Activated CD4-positive, alpha-beta T cell treated with anti-CD3 and anti-CD28 coated beads, Interleukin-2, amount 50 U/mL, for 16 hours (primary cell): ENCODE measurements at places on chromosomes 4 and X.

DNA sequence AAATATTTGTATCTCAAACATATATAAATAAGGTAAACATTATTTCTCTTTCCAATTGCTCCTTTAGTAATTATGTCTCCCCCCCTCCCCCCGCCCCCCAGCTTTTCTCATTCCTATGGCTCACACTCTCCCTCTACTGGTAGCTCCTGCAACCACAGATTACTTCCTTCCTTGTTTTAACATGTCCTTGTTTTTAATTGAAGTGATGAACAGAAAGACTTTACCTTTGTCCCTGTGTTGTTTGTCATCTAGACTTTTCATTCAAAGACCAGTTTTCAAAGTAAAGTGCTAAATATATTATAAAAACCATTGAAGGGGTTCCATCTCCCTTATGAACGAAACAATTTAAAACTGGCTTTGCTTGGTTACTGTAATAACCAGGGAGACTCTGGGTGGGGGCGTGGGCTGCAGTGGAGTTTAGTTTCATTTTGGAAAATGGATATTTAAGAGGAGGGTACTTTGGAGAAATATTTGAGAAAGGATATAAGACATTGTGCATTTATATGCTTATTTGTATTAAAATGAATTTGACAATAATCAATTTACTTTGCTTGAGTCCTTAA lies 352.9 kb downstream of the RAPGEF2 start:
- peak; percentile 18 for DNase-seq

DNA sequence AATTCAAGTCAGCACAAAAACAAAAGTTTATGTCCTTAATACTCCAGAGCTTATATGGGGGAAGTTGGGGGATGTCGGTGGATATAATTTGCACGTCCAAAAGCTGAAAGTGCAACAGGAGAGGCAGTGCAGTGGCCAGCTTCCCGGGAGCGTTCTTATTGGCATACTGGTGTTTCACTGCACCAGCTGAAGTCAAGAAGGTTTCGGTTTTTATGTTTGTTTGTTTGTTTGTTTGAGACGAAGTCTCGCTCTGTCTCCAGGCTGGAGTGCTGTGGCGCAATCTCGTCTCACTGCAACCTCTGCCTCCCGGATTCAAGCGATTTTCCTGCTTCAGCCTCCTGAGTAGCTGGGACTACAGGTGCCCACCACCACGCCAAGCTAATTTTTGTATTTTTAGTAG lies 28.6 kb upstream of the TLR3 start:
- no peak for DNase-seq

- no peak for DNase-seq
These were observed 29.6 kb downstream of the PHOX2B start for GRCh38 chr4:41718907-41719306.

- peak; percentile 52 for DNase-seq
These were observed 141.1 kb downstream of the MAML3 start for GRCh38 chr4:140012688-140013486.

- no peak for DNase-seq
These were observed 282.4 kb downstream of the C4orf33 start for GRCh38 chr4:129378364-129378763.

- DNase-seq, result no peak
These were observed 1211.9 kb downstream of the PCDH18 start for GRCh38 chr4:136320465-136320813.

DNA sequence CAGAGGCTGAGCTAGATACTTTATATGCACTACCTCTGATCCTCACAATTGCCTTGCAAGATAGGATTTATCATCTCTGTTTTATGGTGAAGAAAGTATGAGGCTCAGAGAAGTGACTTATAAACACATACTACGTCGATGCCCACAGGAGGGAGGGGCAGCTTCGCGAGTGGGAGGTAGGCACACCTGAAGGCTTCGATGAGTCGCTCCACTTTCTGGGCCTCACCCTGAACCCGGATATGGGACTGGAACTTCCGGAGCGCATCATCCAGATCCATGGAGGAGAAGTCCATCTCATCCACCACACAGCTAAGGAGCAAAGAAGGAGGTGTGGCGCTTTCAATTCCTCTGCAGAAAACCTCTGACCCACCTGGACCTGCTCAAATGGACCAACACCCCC lies 22.9 kb upstream of the KDM5C start:
- no peak for DNase-seq

DNA sequence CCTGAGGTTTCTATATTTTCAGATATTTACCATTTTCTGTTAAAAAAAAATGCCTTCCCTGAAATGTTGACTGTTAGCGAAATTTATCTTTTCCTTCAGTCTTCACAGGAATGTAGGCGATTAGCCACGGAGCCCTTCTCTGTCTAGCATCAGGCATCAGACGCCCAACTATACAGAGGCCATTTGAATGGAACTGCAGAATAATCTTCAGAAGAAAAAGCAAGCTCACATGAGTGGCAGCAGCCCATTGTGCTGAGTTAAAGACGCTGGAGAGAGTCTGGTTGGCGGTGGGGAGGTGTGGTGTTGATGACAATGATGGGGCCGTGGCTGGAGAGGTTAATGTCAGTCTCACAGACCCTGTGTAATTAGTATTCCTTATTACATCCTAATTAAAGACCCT lies 196.8 kb upstream of the LEF1 start:
- DNase-seq, result no peak

DNA sequence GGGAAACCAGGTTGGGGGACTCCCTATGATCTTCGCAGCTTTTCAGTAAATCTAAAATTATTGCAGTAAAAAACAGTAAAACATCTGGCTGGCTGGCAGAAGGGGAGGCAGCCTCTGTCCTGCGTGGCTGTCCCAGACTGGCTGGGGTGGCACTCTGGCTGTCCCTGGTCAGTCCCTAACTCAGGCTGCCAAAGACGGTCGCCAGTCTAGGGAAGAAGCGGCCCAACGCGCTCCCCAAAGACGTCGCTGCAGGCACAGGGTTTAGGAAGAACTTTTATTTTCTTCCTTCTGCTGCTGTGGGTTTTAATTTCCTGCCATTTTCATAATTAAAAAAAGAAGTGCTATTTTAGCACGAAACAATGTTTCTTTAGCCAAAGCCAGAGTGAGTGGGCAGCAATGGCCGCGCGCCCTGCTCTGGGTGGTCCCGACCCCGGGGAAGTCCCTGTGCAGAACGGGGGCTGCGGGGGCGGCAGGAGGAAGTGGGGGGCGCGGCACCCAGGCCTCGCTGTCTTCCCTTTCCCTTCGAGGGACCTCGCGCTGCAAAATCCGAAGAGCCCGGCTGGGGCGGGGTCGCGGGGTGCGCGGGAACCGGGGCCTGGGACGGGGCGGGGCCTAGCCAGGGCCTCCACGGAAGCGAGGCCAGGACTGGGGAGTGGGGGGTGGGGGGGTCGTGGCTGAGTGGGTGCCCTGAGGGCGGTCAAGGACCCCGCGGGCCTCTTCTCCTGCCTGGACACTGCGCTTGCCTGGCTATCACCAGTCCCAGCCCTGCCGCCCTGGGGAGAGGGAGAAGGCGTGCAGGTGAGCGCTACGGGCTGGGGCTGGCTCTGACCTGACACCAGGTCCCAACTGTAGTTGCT lies 6.3 kb upstream of the LETM1 start:
- DNase-seq, result no peak

DNA sequence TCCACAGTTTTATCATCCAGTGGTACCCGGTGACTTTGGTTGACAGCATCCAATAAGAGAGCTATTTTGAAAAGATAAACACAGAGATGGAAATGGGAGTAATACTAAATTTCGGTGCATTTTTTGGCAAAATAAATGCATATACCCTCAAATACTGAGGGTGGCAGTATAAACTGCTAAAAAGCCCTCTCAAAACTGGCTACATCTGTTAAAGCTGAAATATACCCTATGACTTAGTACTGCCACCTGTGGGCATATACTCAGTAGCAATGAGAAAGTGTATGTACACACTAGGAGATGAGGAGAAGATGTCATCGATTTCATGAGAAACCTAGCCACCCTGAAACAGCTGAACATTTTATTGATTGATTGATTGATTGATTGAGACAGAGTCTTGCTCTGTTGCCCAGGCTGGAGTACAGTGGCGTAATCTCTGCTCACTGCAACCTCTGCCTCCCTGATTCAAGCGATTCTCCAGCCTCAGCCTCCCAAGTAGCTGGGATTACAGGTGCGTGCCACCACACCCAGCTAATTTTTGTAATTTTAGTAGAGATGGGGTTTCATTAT lies 12.2 kb upstream of the TMEM128 start:
- peak; percentile 53 for DNase-seq

DNA sequence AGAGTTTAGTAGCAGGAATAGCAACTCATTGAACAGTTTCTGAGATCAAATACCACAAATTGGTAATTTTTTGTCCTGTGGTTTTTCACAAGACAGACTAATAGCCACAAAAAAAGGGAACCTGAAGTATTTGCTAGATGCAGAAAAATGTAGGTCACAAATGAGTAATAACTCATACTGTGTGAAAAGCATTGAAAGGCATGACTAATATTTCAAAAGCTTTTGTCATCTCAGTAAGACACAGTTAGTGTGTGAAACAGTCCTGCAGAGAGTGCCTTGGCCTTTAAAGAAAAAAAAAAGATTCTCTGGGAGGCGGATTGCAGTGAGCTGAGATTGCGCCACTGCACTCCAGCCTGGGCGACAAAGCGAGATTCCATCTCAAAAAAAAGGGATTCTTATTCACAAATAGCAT lies 31.4 kb upstream of the SLC25A31 start:
- DNase-seq, result peak; percentile 49

DNA sequence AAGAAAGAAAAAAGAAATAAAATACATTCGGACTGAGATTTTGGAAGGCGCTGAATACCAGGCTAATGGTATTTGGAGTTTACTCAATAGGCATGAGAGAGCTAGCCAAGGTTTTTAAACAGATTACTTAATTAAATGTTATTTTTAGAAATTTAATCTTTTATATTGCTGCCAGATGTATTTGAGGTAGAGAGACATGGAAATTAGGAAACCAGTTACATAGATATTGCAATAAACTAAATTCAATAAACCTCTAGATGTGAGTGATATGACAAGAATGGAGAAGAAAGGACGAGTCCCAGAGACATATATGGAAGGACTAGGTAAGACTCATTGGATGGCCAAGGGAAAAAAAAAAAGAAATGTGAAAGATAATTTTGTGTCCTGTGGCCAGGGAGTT lies 38.5 kb upstream of the IL13RA1 start:
- no peak for DNase-seq

- no peak for DNase-seq
These were observed 15.0 kb upstream of the GSPT2 start for GRCh38 chrX:51728202-51728601.

DNA sequence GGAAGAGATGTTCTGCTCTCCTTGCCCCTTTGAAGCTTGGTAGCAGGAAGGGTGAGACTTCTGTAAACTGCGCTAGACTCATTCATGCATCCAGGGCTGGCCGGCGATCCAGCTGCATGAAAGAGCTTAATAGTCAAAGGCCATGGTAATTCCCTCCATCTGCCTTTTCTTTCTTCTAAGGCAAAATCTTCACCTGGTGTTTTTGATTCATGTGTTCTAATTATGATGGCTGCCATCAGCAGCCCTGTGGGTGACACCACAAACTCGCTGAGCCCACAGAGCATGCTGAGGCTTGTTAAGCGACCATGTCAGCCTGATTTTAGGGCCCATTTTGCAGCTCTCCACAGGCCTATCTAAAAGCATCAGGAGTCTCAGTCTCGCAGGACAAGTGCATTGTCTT lies 450.1 kb upstream of the TENM3 start:
- DNase-seq, result no peak

- DNase-seq, result no peak
These were observed 318.6 kb downstream of the OPHN1 start for GRCh38 chrX:68114573-68115129.

GRCh38 chrX:103376979-103377324 lies 614 bp downstream of the BEX3 start:
- DNase-seq, result no peak

GRCh38 chrX:44400588-44400987 lies 57.1 kb upstream of the EFHC2 start:
- no peak for DNase-seq

GRCh38 chr4:11525085-11525484 lies 96.4 kb upstream of the HS3ST1 start:
- no peak for DNase-seq

DNA sequence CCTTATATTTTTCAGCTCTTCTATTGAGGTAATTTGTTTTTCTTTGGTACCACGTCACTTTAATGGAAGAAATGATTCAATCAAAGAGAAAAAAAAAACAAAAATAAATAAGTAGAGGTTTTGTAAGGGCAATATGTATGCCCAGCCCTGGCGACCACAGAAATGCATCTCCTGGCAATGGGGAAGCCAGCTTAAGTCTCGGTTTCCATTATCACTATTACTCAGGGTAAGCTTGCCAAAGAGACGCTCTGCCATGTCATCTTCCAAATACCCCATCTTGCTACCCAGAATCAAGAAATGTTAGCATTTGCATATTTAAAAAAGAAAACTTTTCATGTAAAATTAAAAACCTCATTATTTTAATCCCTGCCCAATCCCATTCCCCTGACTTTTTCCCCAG lies 68.8 kb downstream of the FAM47C start:
- DNase-seq, result no peak

GRCh38 chr4:36485885-36486284 lies 204.5 kb downstream of the DTHD1 start:
- DNase-seq, result no peak

GRCh38 chr4:93063325-93063724 lies 759.6 kb downstream of the GRID2 start:
- no peak for DNase-seq

GRCh38 chr4:181766061-181766548 lies 477.1 kb upstream of the TENM3 start:
- DNase-seq, result no peak

- DNase-seq, result no peak
These were observed 58.3 kb upstream of the PRKX start for GRCh38 chrX:3771766-3772165.

- DNase-seq, result no peak
These were observed 179.1 kb downstream of the GC start for GRCh38 chr4:71604785-71605184.

DNA sequence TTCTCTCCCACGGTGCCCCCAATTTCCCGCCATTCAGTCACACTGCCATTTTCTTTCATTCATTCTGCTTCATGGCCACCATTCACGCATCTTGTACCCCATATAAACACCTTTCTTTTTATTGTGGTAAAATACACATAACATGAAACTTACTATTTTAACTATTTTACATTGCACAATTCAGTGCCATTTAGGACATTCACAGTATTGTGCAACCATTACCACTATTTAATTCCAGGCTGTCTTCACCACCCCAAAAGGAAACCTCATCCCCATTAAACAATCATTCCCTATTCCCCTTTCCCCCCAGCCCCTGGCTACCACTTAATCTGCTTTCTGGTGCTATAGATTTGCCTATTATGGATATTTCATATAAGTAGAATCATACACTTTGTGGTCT lies 15.9 kb downstream of the SPACA5 start:
- no peak for DNase-seq

GRCh38 chr4:99219072-99219471 lies at the start of gene ADH6:
Gene ADH6 (minus strand): TSS chr4:99219246. CDS start chr4:99219152, 94 bp downstream.
- no peak for DNase-seq

- no peak for DNase-seq
These were observed 221.5 kb upstream of the NDST4 start for GRCh38 chr4:115334736-115335411.
